CD4-positive, alpha-beta T cell treated with Interleukin-1 beta for 1 hour (primary cell): ENCODE measurements at places on chromosomes 13 and 19.

- peak; percentile 14 for DNase-seq
Observed at GRCh38 chr19:42683917-42684513, 56.3 kb downstream of the PSG3 start.

- no peak for DNase-seq
Observed at GRCh38 chr19:49599378-49600295, 8.7 kb downstream of the PRR12 start.

DNA sequence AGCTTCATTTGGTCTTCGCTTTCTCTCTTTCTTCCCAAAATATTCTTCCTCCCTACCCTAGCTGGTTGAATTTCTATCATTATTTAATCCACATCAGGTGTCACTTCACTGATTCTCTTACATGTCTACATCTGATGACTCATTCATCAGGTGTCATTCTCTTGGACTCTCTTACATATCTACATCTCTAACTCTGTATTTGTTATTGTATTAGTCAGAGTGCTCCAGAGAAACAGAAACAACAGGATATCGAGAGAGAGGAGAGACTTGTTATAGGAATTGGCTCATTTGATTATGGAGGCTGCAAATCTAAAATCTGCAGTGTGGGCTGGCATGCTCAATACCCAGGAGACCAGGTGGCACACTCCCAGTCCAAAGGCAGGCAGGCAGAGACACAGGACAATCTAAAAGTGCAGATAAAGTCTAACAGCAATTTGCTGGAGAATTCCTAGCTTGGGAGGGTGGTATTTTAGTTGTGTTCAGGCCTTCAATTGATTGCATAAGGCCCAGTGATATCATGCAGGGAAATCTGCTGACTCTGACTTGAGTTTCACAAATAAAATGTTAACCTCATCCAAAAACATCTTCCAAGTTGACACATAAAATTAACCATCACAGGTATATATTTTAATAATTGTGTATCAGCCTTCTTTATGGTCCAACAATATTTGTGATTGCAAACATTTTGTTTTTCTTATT lies 541.4 kb upstream of the SLITRK5 start:
- DNase-seq: no peak

DNA sequence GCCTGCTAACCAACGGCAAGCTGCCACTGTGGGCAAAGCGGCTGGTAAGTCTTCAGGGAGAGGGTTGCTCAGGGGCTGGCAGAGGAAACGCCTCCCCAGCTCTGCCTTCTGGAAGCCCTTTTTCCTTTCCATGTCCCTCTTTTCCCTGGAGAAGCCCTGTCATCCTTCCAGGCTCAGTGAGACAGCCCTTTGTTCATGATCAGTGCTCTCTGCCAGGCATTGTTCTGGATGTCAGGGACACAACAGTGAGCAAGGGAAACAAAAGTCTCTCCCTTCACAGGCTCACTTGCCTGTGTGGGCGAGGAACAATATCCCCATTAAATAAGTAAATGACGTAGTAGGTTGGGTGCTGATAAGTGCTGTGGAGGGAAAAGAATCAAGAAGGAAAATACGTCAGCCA lies 13.9 kb upstream of the OVOL3 start:
- no peak for DNase-seq

DNA sequence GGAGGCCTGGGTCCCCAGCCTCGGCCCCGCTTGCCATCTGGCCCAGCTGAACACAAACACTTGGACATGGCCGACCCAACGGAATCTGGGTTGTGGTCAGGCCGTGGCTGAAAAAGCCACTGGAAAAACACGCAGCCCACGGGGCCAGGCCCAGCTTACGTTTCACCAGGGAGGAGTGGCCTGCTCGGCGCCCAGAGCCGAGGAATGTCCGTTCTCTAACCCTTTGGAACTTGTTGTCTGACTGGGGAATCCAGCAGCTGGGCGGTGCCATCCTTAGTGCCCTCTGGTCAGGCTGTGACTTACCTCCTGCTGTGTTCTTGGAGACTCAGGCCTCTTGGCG lies 13.8 kb downstream of the CILP2 start:
- no peak for DNase-seq

DNA sequence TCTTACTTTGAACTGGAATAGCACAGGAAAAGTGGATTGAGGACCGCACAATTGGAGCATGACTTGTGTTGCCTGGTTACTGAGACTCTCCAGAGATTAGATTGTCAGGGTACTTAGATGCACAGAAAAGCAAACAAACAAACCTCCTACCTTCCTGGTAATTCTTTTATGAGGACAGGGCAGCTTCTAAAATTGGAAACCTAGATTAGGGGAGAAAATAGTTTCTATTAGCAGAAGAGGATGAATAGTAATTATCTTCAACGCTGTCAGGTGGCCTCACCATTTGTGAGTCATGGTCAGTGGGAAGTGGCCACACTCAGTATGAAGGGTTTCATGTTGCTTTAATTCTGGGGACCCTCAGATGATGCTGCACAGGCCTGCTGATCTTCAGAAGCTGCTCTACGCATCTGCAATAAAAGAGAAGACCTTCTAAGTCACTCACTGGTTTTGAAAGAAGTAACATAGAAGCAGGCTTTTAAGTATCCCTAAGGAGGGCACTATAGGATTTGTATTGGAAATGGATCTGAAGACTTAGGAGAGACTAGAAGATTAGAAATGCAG lies 106.8 kb downstream of the LACC1 start:
- DNase-seq: no peak

GRCh38 chr13:108193806-108194205 lies 21.5 kb downstream of the LIG4 start:
- no peak for DNase-seq

DNA sequence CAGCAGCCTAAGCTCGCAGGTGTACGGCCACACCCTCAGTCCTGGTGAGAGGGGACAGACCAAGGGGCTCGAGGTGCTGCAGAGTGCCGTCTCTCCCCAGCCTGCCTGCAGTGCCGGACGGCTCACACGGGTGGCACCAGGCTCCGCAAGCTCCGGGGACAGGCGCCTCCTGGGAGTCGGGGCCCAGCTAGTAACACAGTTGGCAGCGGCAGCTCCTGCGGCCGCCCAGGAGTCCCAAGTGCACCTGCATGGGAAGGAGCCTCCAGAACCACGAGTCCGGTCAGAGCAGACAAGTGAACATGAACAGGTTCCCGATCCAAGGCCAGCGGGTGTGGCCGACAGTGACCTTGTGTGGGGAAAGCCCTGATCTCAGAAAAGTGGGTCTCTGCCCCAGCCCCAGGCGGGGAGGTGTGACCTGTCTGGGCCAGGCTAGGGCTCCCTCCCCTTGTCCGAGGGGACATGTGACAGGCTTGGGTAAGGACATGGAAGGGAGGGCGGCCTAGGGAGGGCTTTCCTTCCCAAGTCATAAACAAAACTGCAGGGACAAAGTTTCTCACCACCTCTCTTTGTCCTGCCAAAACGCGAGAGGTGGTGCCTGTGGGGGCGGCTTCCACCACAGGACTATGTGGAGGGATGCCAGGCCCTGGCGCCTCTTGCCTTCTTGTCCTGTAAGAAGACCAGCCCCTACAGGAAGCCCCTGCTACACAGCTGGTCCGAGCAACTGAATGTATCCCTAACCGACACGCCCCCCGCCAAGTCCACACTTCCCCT lies 46.5 kb downstream of the MLLT1 start:
- no peak for DNase-seq
